ENCODE measurements at places on chromosomes 5 and 9.

- DNase-seq, result no peak
These were observed 60.2 kb upstream of the SLC25A51 start for GRCh38 chr9:37963936-37964739.

DNA sequence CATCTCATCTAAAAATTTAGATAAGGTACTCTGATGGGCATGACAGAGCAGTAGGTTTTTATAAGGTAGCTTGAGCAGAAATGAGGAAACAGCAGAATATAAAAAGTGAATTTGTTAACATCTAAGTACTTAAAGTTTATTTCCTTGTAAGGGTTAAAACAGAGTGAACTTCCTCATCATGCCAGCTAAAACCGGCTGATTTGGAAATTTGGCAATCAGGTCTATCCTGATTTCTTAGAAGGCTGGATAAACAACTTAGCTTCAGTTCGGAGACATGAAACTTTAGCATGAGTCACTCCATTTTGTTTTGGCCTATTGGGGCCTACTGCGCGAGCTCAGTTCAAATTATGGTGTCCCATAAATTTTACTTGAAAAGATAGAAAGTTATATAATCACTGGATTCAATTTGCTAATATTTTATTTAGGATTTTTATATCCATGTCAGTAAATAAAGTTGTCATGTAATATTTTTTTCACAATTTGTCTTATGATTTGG is 241.6 kb upstream of the RORB start:
- no peak for DNase-seq

GRCh38 chr5:1415626-1416360 is 29.4 kb downstream of the SLC6A3 start:
- peak; percentile 22 for DNase-seq

- DNase-seq, result no peak
These were observed 133.8 kb downstream of the SPOCK1 start for GRCh38 chr5:137365126-137365865.

DNA sequence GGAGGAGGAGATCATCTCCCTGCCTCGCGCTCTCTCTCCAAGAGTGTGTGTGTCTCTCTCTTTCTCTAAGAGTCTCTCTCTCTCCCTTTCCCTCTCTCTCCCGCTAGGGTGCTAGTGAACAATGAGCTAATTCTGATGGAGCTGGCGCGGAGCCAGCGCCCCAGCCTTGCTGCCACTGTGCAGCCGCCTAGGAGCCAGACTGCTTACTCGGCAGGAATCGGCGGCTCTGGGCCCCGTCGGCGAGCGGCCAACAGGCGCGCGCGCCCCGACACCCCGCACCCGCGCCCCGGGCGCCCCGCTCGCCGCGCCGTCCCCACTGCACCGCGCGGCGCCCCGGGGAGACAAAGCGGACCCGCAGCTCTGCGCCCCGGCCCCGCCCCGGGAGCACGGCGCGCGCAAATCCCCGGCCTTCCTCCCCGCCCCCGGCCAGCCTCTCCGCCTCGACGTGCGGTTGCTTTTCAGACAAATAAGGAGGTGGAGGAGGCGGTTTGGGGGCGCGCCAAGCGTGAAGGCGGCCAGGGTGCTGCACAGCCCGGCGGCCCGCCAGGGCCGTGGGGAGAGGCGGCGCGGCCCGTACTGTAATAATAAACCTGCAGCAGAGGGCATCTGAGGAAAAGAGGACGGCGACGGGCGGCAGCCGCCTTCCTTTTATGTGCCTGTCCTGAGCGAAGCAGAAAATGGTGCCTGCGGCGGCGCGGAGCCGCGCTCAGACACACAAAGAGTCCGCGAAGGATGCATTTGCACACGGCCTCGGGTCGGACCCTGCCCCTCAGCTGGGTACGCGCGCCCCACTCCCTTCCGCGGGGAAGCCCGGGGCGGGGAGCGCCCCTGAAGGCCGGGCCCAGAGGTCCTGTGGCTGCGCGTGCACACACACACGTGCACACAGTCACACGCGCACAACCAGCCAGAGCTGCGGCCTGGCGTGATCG is 625 bp upstream of the NREP start:
- DNase-seq, result peak; percentile 98

DNA sequence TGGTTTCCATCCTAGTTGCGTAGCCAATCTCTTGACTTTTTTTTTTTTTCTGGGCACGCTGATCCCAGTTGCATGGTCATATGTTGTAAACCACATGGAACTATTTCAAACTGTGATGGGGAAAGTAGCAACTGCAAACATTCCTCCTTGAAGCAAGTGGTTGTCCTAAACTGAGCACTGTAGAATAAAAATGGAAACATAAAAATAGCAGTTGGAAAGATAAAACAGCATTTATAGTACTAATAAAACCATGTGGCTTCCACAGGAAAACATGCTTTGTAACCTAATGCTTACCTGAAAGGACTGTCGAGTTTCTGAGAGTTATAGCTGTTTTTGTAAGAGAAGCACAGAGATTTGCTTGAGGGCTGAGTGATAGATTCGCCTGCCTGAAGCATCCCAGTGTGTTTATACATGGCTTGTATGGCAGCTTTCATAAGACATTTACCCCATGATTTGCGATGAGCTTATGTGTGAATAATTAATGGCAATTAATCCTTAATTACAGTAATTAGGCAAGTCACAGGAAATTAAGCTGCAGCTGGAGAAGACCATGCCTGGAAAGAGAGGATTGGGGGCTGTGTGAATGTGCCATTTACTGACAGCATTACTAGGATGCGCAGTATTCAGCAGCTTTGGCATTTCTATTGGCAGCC is 136.5 kb downstream of the PBX3 start:
- DNase-seq, result no peak

DNA sequence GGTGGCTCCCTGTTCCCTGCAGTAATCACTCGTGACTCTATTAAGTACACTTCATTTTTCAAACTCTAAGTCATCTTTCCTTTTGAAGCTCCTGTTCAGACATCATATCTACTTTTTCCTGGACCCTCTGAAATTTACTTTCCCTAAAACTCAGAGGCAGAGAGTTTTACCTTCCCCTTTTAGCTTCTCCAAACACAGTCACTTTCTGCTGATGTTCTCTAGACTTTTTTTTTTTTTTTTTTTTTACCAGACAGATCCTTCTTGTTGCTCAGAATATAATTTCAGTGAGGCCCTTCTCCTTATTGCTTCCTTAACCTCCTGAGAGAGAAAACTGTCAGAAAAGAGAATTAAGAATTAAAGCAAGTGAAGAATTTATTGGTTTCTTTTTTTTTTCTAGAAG is 86.6 kb upstream of the LRRTM2 start:
- DNase-seq, result no peak

DNA sequence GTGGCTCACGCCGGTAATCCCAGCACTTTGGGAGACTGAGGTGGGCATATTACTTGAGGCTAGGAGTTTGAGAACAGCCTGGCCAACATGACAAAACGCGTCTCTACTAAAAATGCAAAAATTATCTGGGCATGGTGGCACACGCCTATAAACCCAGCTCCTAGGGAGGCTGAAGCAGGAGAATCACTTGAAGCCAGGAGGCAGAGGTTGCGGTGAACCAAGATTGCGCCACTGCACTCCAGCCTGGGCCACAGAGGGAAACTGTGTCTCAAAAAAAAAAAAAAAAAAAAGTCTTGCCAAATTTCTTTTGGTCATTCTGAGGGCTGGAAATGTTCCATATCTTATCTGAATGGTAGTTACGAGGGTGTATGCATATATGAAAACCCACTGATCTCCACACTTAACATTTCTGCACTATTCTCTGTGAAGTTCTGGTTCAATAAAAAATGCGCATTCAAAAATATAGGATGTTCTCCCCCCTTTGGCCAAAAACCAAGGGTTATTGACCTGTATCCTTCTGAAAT is 13.5 kb upstream of the NIPAL4 start:
- no peak for DNase-seq

DNA sequence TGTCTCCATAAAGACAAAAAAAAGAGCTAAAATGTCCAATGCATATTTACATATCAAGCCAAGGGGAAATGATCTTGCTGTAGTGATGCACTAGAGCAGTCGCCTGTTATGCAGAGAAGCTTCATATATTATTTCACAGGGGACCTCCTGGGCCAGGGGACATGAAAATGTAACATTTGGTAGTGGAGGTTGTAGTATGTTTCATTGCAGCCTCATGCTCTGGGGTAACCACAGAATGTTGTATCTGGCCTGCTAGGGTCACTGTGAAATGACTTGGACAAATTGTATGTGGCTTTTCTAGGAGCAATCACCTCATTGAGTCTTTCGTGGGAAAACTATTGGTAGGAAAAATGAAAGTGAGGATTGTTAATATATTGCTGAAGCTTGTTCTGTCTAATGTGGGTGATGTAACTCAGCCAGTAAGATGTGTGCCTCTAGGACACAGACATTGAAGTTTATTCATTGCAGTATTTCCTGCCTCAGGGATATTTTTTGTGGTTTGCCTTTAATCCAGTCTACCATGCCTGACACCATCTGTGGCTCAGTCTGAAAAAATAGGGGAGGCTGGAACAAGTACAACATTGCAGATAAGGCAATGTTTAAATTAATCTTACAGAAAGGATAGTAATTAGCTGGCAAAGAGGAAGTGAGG is 430.8 kb upstream of the TNC start:
- no peak for DNase-seq

DNA sequence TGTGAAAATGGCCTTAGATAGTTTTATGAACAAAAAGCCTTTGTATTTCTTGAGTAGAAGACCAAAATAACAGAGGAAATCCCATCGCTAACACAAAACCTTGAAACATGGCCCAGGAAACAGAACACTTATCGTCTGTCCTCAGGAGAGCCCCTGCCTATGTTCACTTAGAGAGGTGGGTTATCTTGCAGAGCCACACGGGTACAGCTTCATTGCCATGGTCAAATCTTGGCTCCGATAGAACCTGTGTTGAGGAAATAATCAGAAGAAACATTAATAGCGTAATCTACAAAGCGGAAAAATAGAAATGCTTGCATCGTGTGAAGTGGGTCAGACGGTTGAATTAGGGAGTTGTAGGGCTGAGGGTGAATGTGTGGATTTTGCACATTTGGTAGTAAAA is 216.1 kb downstream of the MAST4 start:
- no peak for DNase-seq

DNA sequence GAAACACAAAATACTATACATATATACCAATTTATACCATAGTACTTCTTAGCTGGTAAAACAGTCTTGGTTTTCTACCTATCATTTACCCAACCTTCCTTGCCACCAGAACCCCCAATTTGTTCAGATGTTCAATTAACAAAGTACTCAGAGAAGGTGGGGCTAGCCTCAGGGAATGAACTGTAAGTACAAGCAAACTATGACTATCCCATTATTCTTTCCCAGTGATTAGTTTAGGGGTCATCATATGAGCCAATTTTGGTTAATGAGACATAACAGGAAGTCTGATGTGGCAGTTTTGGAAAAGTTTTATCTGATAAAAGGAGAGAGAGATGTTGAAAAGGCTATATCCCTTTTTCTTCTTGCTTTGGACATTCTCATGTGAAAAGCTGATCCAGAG is 125.8 kb downstream of the DTWD2 start:
- no peak for DNase-seq

DNA sequence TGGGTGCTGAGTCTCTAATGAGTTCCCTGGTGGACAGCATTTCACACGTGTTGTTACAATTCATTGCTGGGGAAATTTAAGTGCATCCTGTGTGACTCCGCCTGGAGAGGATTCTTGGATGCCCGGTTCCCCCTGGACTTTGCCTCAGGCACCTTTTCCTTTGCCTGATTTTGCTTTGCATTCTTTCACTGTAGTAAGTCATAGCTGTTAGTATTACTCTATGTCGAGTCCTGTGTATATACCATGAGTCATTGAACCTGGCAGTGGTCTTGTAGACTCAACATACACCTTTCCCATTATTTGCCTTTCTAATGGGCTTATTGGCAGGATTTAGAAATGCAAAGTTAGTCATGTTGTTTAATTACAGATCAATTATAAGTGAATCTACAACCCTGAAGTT is 81.9 kb upstream of the DHFR start:
- DNase-seq, result no peak

- DNase-seq, result no peak
These were observed 8.3 kb upstream of the TGFBI start for GRCh38 chr5:136020383-136021015.

GRCh38 chr9:80163889-80164288 is 592.1 kb downstream of the TLE4 start:
- no peak for DNase-seq

- peak; percentile 78 for DNase-seq
These were observed 44.3 kb downstream of the CAMK2A start for GRCh38 chr5:150245111-150245789.

GRCh38 chr9:112809351-112809848 is 58.8 kb downstream of the SNX30 start:
- no peak for DNase-seq

GRCh38 chr5:52181403-52181802 is 606.3 kb upstream of the ITGA1 start:
- DNase-seq, result no peak
